ENCODE measurements at places on chromosomes 4 and X.

- no peak for DNase-seq
Observed at GRCh38 chr4:119690871-119691270, 62.3 kb upstream of the PDE5A start.

- DNase-seq, result no peak
Observed at GRCh38 chr4:139077567-139078355, 62.2 kb downstream of the NOCT start.

GRCh38 chr4:87274803-87275202 is 47.9 kb downstream of the HSD17B13 start:
- DNase-seq, result no peak

- DNase-seq, result no peak
Observed at GRCh38 chr4:183370786-183371185, 48.6 kb upstream of the CLDN24 start.

DNA sequence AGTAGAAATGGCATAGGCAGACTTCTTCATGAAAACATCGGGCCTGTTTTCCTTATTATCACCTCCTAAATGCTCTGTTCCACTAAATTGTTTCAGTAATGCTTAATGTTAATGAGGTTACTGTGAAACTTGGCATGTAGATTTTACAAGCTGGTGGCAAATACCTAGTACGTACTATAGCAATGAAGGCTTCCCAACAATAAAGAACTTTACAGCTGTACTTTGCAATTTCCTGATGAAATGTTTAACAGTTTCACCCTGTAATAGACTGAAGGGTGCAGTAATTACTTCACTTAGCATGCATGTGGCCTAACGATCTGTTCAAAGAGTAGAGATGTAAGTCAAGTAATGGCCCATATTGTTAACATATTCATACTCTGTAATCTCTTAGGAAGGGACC is 524.7 kb downstream of the IL15 start:
- DNase-seq, result no peak

DNA sequence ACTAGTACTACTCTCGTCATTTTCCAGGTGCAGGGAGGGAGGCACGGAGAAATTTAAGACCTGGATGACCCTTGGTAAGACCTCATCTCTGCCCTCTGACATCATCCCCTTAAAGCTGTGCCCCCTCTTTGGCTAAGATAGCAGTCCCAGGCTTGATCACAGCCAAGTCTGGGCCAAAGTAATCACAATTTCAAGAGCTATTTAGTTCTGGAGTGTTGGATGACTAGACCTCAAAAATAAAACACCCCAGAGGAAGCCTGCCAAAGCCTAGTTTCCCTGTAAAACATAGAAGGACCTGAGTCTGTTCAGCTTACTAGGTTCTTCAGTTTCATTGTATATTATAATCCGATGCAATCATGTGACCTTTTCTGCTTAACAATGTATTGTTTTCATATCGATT is 144.6 kb upstream of the ARHGEF9 start:
- no peak for DNase-seq

DNA sequence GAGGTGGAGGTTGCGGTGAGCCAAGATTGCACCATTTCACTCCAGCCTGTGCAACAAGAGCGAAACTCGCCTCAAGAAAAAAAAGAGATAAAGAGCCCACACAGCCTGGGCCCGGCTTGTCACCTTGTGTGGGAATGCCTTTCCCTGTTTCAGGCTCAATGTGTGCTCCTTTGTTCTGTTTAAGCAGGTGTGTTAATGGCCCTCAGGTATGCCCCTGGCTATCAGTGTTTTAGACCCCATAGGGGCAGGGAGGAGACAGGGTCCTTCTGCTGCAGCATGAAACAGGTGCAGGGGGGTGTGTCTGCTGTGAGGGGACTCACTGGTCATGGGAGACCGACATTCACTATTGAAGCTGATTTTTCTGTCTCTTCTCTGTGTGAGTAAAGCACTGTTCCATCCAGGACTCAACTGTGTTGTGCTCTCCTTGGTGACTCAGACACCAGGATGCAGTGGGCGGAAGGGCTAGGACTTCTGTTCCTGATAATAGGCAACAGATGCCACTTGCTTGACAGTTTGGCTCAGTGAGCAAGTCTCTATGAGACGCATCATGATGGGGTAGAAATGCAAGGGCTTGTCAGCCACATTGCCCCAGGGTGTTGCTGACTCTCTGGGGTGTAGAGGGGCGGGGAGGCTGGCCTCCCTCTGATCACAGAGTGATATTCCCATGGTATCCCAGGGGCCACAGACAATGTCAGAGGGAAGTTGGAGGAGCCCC is 15.6 kb upstream of the LAP3 start:
- no peak for DNase-seq

DNA sequence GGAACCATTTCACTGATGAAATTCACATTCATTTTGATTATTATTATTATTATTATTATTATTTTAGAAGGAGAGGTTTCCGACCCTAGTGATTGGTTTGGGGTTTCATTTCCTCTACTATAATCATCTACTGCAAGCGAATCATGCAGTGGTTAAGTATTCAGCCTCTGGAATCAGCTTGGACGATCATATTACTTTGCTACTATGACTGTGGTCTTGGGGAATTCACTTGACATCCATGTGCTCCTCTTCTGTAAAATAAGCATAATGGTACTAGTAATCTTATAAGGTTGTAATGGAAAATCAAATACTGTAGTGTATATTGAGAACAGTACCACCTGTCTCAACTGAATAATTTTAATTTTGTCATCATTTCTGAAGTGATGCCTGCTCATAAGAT is 132.1 kb upstream of the SLC4A4 start:
- DNase-seq, result no peak

DNA sequence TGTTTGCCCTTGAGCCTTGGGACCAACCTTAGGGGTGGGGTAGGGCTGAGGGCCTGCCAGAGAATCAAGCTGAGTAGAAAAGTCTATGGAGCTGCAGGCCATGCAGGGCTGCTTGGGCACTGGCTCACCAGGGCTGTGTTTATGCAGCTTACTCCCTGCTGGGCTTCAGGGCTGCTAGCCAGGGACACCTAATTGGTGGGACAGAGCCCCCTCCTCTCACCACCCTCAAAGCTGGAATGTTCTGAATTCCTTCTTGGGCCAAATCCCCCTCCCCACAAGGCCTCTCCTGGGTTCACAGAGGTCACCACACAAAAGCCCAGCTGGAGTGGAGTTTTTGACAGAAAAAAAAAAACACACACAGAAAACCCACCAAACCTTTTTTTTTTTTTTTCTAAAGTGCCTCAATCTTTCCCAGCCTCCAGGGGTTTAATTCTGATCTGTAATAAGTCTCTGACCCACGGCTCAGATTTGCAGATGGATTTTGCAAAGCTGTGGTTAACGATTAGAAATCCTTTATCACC is at the start of gene CLDN2:
Gene CLDN2, plus strand, starts transcription at position 471 of the 521 bp plus-strand sequence. CDS start 7,827 bp downstream, outside the sequence.
- DNase-seq, result no peak

GRCh38 chrX:50812995-50813842 is 775 bp downstream of the SHROOM4 start:
- DNase-seq, result no peak

GRCh38 chr4:4803216-4803911 is 56.1 kb upstream of the MSX1 start:
- DNase-seq, result no peak

Data from T-cell (primary cell).